ENCODE measurements at places on chromosomes 6 and 20.

- DNase-seq = no peak
Observed at GRCh38 chr20:49913399-49914047, 1.8 kb downstream of the SPATA2 start.

DNA sequence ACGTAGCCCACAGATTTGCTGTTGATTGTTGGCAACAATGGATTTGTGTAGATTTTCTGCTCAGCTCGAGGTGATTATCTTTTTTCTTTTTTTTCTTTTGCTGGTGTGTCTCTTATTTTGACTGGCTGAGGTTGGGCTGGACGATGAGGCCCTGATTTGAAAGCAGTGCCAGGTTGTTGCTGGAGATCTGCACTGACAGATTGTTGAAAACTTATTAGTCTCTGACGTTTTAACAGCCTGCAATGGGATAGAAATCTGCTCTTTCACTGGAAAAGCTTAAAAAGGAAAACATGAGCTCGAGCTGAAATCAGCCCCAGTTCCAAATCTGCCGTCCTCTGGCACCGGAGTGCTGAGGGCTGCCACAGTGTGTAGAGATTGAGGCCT, 87.7 kb downstream of the PDE7B start:
- DNase-seq = no peak

GRCh38 chr6:138278326-138278725, 60.0 kb upstream of the PBOV1 start:
- no peak for DNase-seq

DNA sequence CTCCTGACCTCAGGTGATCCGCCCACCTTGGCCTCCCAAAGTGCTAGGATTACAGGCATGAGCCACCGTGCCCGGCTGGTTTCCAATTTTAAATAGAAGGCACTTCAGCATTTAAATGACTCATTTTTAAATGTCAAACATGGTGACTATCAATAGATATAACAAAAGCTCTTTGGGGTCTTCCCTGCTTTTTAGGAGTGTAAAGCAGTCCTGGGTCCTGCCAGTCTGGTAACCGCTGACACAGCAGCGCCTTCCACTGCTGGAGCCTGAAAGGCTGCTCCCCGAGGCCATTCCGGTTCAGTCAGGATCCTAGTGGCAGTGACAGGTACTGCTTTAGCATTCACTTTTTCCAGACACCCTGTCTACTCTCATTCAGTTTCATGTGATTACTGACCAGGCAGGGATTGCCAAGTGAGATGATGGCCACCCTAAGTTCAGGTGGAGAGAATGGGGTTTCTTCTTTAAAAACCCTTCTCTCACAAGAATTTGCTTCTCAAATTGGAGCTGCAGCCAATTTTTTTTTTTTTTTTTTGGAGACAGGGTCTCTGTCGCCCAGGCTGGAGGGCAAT, 5.1 kb downstream of the DIDO1 start:
- no peak for DNase-seq

DNA sequence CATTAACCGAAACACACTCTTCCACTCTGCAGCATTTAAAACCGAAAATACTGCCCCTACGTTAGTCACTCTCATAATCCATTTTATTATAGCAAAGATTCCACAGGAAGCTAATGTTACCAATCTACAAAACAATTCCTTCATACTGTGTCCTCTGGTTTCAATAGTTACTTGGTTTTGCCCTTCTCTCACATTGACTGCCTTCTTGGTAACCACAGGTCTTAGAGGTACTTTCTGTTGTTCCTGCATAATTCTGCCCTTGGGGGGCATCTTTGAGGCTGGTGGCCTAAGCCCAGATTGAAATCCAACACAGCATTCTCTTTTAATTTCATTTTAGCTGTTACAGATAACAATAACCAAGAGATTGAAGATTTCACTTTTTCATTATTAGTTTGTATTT, 9.8 kb upstream of the DCBLD1 start:
- DNase-seq = no peak

DNA sequence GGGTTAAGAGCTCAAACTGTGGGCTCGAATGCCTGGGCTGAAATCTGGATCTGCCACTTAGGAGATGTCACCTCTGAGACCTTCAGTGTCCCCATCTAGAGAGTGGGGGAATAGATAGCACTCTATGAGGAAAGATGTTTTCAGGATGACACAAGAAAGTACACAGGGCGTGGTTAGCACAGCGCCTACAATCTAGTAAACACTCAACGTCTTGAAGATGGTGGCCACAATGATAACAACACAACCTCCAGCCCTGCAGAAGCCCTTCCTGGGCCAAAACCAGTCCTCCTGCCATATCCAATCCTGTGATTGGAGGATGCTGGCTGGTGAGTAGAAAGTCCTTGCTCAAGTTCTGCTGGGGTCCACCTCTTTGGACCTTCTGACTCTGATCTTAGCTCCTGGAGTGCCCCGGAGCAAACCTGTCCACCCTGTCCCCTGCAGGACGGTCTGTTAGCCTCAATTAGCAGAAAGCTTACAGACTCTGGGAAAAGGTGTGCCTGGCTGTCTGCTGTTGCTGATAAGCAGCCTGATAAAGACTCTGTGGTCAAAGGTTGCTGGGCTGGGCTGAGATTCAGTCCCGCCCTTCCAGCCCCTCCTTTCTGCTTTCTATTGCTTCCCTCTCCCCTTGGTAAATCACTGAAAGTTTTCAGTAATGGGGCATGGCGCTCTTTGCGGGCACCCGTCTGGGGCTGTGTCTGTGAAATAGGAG, 8.2 kb downstream of the EDN3 start:
- DNase-seq = no peak

DNA sequence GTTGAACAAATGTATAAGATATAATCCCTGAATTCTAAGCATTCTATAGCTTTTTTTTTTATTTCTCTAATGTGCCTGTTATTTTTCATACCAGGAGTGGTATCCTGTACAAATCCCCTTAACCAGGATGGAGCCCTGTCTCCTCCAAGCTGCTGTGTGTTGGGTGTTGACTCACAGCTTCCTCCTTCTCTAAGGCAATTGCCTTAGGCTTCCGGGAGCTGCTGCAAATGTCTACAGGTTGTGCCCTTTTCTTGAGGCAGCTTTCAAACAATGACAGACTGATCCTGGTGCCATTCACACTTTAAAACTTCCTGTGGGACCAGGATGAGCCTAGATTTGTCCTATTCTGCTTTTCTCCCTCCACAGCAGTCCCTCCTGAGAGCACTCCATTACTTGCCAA, 173.2 kb downstream of the BTBD3 start:
- DNase-seq = no peak

GRCh38 chr6:111469543-111469942, 13.5 kb downstream of the REV3L start:
- no peak for DNase-seq

DNA sequence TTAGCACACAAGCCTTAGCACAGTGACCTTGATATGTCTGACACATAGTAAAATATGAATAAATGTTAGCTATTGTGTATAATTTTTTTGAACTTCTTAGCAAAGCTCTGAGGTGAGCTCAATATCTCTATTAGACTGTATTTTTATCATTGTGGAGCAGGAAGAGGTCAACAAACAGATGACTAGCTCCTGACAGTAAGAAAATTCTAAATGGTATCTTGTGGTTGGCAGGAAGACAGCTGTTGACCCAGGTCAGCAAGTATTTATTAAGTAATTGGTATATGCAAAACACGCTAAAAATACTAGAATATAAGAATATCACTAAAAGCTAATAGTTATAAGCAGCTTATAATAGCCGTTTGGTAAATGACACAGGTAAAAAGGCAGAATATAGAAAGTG, 77.5 kb upstream of the MARCKS start:
- DNase-seq = no peak

DNA sequence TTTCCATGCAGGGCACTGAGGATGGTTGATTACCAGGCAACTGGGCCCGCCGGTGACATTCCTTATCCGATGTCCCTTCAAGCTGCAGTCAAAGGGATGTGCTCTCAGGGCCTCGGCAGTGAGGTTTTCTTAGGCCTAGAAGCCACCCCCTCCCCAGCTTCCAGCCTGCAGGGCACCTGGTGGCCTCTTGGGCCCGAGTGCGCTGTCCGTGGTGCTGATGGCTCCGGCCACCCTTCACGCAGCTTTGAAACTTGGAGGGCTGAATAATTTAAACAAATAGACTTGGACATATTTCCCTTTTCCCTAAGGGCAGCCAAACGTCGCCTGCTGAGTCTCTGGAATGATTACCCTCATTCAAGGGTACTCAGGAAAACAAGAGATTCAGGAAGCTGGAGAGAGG, 8.9 kb upstream of the MLN start:
- peak; percentile 22 for DNase-seq

DNA sequence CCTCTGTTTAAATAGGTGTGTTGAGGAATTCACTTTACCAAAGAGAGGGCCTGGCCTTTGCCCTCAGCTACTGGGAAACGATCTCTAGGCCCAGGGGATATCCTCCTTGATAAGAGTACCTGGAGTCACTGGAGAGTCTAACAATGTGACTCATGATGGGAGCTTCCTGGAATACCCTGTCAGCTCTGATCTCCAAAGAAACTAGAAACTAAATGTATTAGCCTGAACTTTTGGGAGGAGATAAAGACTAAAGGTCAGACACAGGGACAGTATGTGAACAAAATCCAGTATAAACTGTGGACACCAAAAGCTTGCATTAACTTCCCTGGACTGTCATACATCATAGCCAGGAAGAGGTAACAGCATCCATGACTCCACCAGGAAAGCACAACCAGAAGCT, 148.5 kb downstream of the RNGTT start:
- DNase-seq = no peak

DNA sequence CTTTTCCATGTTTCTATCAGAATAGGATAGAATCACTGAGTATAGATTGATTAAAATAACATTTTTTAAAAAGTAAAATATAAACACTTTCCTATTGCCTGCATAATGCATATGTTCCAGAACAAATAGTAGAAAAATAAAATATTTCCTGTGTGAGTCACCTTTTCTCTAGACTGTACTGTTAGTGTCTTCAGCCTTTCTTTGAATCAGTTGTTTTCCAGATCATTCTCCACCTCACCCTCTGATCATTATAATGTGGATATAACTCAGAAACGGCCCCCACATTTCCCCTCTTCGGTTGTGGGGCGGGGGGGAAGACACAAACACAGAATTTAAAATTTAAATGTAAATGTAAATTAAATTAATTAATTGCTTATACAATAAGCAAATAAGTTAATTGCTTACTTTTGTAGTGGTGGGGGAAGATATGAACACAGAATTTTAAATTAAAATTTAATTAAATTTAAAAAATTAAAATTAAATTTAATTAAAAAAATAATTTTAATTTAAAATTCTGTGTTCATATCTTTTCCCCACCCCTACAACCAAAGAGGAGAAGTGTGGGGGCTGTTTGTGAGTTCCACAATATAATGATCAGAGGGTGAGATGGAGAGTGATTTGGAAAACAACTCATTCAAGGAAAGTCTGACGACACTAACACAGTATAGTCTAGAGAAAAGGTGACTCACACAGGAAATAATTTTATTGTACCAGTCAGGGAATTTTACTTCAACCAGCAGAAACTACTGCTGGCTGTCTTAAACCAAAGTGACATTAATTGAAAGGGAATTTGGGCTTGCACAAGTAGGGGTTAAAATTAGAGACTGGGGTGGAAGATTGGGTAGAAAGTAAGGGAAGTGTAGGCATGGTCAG, 37.1 kb upstream of the PROKR2 start:
- no peak for DNase-seq

GRCh38 chr6:89413006-89413400, 930 bp upstream of the RRAGD start:
- DNase-seq = no peak

DNA sequence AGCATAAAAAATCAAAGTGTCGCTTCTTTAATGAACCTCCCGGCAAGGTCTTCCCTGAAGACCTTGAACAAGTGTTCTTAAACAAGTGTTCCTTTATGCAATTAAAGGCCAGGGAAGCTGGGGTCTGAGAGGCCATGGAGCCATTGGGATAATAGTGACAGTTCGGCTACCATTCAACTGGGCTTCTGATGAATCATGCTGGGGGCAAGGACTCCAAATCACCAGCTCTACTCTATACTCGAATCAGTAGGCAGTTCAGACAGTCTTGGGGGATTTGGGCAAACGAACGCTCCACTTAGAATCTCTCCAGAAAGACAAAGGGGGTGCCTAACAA, 34.7 kb upstream of the EZR start:
- no peak for DNase-seq

DNA sequence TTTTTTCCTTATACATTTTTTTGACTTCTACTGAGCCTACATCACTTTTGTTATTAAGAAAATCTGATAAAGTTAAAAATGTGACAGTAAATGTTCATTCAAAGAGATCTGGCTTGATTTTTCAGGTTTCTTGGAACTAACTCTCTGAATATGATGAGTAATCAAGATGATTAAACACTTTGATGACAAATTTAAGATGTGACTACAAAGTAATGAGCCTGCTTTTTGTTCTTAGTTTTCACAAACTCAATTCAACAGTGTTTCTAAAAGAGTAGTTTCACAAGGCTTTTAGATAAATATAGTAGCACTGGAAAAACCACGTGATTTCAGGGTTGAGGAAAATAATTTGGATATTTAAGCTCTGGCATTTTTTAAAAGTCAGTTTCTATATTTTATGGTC, 37.9 kb upstream of the HDDC2 start:
- no peak for DNase-seq

DNA sequence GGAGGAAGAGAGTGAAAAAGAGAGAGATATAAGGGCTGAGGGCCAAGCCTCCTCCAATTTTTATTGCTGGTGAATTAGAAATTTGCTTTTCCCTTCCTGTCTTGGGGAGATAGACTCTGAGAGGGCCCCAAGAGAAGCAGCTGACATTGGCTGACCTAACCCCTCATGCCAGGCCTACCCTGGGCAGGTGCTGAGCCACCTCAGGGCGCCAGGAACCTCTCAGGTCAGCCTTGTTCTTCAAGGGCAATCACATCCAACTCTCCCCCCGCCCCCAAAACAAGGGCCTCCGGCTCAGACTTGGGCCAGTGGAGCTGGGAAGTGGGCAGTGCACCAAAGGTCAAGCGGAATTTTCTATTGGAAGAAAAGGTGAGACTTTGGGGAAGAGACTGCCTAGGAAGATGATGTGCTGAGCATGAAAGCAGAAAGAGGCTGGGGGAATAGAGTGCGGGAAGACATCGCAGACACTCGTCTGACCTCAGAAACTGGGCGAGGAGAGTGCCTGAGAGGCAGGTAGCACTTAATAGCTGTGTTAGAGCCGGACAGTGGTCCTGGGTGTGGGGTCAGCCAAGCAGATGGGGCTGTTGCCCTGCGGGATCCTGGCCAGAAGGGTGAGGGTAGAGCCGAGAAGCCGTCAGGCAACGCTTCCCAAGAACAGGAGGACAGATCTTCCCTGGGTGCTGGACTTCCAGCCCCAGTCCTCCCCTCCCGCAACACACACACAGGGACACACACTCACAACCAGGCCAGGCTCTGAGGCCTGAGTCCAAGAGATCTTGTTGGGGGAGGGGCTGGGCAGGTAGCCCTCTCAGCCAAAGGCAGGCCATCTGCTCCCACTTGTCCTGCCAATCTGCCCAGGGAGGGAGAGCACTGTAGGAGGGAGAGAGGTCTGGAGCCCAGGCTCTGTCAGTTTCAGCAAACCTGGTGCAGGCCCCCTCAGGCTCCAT, 3.7 kb upstream of the FASTKD5 start:
- DNase-seq = no peak
